ENCODE measurements at places on chromosomes 7 and 10.

DNA sequence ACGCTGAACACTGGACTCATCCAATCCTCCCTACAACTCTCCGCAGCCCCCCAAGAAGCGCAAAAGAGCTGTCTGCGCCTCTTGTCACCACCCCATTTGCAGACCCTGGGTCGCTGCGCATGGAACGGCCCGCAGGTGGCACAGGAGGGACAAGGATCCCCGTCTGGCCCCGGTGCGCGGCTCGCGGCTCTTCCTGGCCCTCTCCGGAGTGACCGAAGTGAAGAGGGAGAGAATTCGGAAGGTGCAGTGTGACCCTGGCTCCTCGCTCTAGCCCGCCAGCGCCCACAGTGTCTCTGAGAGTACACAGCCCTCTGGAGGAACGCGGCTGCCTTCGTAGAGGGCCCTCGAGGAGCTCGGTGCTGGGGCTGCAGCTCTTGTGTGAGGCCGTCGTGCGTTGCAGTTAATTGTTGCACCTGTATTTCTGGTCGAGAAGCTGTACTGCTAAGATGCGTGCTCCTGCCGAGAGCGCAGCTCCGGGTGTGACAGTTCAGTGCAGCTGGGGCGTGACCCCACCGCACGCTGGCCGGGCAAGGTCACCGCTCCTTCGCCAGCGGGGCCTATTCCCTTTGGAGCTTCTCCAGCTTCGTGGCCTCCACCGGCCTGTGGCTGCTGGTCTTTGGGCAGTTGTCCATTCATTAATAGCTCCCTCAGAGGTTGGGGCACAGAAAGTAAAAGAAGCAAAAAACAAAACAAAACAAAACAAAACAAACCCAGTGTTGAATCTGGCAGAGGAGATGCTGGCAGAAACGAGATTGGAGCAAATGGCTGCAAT is 119.0 kb downstream of the SEC23IP start:
- no peak for DNase-seq

- DNase-seq: no peak
Measured at GRCh38 chr10:17963431-17963830, 11.7 kb downstream of the SLC39A12 start.

GRCh38 chr10:85420501-85421191 is 945.9 kb downstream of the GRID1 start:
- no peak for DNase-seq

DNA sequence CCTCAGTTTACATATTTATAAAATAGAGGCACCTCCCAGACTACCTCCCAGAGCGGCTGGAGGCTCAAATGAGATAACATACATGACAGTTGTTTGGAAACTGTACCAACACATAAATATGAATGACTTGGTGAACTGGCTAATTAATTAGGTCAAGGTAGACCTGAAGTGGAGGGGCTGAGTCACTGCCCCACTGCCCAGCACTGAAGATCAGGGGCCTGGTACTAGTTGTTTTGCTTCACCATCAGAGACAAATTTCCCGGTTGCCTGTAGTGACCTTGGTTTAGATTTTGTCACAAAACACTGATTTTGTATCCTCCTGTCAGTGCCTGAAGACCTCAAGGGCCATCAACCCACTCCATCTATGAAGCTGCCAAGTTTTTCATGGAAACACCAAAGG is 41.8 kb downstream of the JAZF1 start:
- DNase-seq: no peak

DNA sequence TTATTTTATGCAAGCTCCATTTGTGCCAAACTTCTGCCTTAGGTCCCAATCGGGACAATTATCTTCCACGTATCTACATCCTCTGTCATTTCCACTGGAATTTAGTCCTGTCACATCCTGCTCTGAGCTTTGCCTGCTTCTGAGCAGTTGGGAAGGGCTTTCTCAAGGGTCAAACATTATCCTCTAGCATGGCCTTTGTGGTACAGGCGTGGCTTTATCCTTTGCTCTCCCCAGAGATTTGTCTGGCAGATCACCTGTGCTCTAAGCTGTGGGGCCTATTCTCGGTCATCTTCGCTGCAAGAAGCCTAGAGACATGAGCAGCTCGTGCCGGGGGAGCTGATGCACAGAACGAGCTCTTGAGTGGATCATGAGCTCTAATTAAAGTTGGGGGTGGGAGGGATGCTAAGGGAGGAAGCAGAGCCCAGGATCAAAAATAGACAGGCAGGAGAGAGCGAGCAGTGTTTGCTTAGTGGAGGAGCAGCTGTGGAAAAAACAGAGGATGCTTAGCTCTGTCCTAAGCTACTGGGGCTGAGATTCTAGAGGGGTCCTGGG is 19.8 kb upstream of the TMEM273 start:
- DNase-seq: no peak

DNA sequence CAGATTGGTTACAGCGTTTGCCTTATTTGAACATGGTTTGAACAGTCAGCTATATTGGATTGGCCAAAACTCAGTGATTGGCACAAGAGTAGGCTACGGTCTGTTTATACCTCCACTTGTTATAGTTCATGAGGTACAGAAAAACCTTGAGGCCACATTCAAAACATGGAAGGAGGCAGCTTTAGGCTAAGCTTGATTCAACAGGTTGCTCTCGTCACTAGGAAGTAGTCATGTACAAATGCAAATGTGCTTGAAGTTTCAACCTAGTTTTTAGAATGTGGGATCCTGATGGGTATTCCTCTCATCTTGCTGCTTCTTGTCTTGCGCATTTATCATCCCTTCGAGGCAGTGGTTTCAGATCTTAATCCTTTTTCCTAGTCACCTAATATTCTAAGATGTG is 132.1 kb downstream of the MGMT start:
- DNase-seq: no peak

- no peak for DNase-seq
Measured at GRCh38 chr7:14504134-14504533, 398.4 kb downstream of the DGKB start.

GRCh38 chr10:110802551-110803238 is 69.0 kb upstream of the PDCD4 start:
- DNase-seq: no peak

GRCh38 chr10:100520811-100521210 is 1.1 kb upstream of the SEC31B start:
- no peak for DNase-seq

DNA sequence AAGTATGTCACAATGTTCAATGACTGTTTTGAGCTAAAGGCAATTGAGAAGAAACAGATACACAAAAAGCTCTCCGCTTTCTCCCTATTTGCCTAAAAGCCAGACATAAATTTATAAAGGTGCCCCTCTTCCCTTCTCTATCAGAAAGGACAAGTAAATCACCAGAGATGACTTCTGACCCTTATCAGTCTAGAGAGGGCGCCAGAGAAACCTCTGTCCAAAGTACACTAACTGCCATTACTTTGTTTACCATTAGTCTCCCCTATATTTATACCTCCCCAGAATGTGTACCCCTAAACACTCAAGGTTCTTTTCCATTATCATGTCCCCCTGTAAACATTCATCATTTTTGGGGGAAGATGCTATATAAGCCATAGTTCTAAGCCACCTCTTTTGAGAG is 49.3 kb downstream of the TPK1 start:
- DNase-seq: no peak

DNA sequence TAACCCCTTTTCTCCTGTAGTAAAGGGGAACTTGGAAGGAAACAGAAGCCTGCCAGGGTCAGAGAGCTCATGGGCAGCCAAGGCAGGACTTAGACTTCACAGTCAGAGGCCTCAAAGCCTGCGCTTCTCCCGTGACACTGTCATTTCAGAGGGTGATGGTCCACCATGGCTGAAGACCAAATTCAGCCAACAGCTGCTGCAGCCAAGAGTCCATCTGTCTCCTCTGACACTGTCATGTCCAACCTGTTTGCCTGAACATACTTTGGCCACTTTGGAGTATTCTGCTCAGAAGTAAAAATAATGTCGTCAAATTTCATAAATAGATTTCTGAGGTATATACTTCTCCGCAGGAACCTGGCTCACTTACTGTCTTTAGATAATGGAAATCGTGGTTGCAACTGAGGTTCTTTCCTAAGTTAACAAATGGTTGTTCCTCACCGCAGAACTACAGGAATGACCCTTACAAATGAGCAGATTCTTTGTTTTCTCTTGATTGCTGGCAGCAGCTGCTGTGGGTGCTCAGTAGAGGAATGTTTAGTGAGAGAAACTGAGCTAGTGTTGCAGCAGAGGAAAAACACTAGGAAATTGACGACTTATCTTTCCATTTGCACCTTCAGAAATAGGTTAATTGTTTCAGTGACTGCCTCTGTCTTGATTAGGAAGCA is 626.5 kb downstream of the SDK1 start:
- DNase-seq: no peak

GRCh38 chr7:131145770-131146169 is 181.9 kb upstream of the MKLN1 start:
- DNase-seq: no peak

- no peak for DNase-seq
Measured at GRCh38 chr7:115008465-115009114, 86.7 kb downstream of the MDFIC start.

GRCh38 chr10:76179806-76180205 is 748.4 kb downstream of the LRMDA start:
- DNase-seq: no peak

GRCh38 chr10:102841827-102842345 is 4.7 kb upstream of the CYP17A1 start:
- peak; percentile 14 for DNase-seq

- DNase-seq: no peak
Measured at GRCh38 chr10:4718544-4718943, 107.5 kb upstream of the AKR1E2 start.

DNA sequence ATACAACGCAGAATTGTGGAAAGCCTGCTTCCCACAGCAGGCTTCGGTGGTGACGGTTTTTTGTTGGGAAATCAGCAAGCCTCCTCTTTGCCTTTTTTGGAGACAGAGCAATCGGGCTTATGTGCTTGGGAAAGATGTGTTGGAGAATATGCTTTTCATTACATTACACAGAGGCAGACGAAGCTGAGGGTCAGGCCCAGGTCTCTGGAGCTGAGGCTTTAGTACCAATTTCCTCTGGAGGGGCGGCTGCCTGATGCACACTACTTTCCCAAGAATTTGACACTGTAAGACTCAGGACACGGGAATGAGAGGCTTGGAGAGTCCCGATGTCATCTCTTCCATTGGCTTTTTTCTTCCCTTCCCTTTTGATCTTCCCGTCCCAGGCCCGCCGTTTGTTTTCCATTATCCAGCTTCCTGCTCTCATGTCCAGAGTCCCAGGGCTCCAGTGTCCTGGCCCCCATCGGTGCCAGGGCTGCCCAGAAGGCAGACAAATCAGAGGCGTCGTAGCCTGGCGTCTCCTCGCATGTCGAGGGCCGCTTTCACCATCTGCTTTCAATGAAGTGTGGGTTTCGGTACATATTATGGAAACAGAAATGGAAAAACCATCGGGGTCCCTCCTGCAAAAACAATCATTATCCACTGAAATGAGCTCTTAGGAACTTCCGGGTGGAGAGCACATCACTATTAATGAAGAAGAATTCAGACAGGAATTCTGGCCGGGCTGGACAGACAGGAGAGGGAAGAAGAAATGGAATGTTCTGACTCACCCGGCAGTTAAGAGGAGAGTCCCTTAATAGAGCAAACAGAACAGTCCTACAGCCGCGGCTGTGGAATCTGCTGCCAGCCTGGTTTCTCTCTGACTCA is 123.0 kb upstream of the JCAD start:
- DNase-seq: no peak

DNA sequence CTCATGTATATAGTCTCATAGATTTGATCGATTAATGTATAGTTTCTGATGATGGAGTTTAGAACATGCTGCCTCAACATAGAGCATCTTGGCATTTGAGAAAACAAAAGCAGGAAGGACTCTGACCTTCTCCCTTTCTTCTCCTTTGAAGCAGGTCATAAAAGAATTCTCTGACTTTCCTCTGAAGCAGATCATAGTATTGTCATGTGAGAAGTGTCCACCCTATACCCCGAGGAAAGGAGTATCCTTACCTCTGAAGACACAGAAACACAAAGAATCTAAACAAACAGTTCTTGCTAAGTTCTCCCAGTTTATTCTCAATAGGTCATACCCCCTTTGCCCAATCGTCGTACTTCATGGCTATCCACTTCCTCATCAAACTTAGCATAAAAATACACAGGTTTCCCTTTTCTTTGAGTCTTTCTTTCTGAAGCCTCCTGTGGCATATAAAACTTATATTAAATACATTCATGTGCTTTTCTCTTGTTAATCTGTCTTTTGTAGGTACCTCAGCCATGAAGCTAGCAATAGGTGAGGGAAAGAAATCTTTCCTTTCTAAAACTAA is 194.9 kb downstream of the REEP3 start:
- no peak for DNase-seq

DNA sequence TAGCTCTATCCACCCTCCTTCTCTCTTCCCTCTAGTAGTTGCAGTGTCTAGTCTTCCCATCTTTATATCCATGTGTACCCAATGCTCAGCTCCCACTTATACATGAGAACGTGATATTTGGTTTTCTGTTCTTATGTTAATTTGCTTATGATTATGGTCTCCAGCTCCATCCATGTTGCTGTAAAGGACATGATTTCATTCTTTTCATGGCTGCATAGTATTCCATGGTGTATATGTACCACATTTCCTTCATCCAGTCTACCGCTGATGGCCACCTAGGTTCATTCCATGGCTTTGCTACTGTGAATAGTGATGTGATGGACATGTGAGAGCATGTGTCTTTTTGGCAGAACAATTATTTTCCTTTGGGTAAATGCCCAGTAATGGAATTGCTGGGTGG is 6.5 kb downstream of the PRSS2 start:
- no peak for DNase-seq

GRCh38 chr7:116502201-116503096 is 2.9 kb downstream of the CAV2 start:
- no peak for DNase-seq

DNA sequence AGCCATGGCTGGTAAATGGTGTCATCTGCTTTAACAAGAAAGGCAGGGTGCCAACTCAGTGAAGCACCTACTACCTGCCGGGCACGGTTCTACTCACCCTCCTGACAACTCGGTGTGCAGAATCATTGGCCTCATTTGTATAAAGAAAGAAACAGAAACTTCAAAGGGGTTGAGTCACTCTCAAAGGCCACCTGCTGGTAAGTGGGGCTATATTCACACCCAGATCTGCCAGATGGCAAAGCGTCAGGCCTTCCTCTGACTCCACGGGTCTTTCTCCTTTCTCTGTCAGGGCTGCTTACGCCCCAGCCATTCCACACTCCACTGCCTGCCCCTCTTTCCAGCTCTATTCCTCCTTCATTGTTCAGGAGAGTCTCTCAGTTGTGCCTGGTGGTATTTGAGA is 309.2 kb downstream of the GFRA1 start:
- no peak for DNase-seq
